ENCODE measurements at places on chromosomes 12 and 14. TPM values are rescaled to one million over a fixed set of nuclear protein-coding genes. Genes with fewer than 3 reads are reported as not detected.

- no peak for DNase-seq
Measured at GRCh38 chr14:58547649-58548048, 90.1 kb upstream of the DACT1 start.

- no peak for DNase-seq
Measured at GRCh38 chr12:118089782-118090181, 14.0 kb downstream of the VSIG10 start.

GRCh38 chr12:123384994-123385376 is 1.1 kb downstream of the KMT5A start:
- DNase-seq, result no peak

GRCh38 chr12:1822699-1823098 is 2.3 kb downstream of the LRTM2 start:
- DNase-seq, result no peak

DNA sequence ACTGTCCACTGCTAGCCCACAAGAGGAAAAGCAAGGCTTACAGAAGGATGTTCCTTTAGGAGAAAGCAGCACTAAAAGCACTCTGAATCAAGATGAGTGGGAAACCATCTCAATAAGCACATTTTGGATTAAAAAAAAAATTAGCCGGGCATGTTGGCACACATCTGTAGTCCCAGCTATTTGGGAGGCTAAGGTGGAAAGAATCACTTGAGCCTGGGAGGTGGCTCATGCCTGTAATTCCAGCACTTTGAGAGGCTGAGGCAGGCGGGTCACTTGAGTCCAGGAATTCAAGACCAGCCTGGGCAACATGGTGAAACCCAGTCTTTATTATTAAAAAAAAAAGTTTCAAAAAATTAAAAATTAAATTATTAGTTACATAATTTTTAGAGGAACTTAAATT is 17.0 kb upstream of the ARL1 start:
- no peak for DNase-seq

DNA sequence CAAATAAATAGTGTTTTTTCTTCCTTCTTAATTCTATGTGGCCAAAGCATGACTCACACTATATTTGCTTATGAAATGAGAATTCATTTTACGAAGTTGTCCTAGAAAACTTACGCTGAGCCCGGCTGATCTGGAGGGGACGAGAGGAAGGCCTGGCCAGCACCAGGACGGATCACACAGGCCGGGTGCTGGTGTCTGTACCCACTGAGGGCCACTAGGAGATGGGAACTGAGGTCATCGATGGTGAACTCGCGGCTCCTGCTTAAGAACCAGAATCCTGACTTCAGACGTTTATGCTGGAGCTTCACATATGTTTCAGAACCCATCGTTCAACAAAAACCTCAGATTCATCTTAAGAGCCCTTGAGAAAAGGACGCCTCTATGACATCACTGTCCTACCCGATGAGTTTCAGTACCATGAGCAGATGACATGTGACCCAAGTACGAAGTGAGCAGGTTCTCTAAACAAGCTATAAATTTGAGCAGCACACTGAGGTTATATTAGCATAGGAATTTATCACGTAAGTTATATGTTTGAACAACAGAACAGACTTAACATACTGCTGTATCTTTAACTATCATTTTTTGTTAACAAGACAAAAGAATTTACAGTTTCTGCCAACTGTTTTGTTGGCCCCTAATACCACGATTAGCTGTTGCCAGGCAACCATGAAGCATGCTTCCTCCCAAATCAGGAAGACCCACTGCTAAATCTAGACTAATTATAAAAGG is 111.9 kb downstream of the FOXN3 start:
- peak; percentile 25 for DNase-seq

DNA sequence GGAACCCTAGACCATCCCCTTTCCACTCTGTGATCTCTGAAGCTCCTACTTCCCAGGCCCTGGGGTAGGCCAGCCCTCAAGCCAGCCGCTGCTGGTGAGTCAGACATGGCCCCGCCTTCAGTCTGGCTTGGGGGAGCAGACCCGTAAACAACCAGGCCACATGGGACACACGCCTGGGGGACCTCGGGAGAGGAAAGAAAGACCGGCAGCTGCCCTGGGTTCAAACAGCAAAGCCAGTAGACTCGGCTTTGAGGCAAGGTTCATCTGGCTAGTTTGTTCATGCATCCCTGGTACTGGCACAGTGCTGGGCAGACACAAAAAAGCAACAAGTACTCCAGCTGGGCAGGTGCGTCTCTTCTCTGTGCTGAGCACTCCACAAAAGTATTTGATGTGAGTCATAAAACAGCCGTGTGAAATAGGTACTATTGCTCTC is 101.9 kb downstream of the SETD3 start:
- DNase-seq, result no peak

GRCh38 chr12:32768518-32768917 is 12.8 kb upstream of the YARS2 start:
- DNase-seq, result no peak

GRCh38 chr12:127280393-127281275 is 986.3 kb upstream of the TMEM132C start:
- peak; percentile 77 for DNase-seq

GRCh38 chr14:96129128-96129736 is 75.4 kb upstream of the BDKRB2 start:
- DNase-seq, result no peak

DNA sequence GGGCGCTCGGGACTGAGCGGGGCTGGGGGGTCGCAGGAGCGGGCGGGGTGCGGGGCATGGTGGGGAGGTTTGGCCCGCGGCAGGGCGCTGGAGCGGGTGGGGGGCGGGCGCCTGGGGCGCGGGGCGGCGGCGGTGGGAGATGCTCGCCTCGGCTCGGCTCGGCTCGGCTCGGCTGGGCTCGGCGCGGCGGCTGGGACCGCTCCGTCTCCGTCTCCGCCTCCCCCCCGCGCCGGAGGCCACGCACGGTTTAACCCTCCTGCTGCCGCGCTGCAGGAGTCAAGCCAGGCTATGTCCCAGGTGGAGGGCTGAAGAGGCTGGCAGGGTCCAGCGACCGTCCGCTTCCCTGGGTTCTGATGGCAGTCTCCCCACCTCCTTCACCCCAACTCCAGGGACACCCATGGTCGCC is at the start of gene PIANP:
Gene PIANP, minus strand, starts transcription at position 170 of the 406 bp plus-strand sequence. CDS start 2,754 bp downstream, outside the sequence.
- DNase-seq, result peak; percentile 56

DNA sequence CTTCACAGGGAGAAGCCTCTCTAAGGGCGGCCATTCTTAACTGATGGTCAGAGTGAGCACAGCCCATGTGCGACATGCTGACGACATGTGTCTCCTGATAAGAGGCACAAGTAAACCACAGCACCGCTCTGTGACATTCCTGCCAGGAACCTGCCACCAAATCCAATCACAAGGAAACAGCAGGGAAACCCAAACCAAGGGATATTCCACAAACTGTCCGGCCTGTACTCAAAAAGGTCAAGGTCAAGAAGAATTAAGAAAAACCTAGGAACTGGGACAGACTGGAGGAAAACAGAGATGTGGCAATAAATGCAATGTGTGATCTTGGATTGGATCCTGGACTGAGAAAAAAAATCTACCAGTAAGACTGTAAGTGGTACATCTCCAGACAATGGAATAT is 91.9 kb downstream of the SYNE3 start:
- no peak for DNase-seq

DNA sequence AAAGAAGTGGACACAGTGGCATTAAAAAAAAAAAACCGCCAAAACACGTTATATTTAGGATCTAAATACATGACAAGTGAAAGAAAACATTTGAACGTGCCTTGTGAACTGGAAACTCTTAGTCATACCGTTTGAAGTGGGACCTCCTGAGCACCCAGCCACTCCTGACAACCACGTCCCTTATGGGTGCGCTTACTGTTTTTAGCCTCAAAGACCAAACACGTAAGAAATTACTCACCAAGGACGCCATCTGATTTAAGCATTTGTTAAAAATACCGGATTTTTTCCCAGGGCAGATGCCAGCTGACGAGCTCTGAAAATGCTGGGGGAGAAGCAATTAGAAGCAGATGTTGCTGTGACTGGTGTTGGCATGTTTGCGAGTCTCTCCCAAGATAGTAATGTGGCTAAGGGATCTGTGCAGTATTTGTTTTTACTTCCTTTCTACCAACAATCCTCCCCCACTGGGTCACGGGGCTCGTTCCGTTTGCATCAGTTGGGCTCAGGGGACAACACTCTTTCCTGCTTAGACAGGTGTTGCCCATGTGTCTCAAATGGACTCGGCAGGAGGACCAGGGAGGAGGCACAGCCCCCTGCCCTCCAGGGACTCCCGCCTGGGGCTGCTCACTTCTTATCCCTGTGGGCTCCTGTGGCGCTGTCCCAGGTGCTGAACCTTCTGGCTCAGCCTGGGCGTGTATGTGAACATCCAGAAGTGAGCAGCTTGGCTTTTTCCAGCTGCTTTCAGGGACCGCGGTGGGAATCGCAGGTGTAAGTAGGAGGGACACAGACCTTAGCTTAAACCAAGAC is 101.0 kb downstream of the BEGAIN start:
- peak; percentile 82 for DNase-seq

- DNase-seq, result peak; percentile 39
Measured at GRCh38 chr12:97404543-97404942, 58.1 kb upstream of the RMST start.

DNA sequence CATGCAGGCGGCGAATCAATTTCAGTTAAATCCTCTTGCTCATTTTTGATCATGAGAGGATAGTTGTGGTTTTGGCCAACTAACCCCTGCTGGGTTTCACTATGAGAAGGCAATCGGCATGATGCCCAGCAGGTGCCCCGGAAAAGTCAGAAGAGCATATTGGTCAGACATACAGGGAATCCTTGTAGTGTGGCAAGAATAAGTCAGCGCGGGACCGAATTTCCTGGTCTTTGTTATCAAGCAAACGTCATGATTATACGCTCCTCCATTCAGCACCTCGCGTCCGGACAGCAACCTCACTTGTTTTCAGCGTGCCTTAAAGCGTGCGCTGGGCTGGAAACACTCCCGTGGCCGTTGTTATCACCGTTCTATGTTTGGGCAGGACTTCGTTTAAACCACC is 1.8 kb downstream of the TBC1D30 start:
- peak; percentile 83 for DNase-seq

DNA sequence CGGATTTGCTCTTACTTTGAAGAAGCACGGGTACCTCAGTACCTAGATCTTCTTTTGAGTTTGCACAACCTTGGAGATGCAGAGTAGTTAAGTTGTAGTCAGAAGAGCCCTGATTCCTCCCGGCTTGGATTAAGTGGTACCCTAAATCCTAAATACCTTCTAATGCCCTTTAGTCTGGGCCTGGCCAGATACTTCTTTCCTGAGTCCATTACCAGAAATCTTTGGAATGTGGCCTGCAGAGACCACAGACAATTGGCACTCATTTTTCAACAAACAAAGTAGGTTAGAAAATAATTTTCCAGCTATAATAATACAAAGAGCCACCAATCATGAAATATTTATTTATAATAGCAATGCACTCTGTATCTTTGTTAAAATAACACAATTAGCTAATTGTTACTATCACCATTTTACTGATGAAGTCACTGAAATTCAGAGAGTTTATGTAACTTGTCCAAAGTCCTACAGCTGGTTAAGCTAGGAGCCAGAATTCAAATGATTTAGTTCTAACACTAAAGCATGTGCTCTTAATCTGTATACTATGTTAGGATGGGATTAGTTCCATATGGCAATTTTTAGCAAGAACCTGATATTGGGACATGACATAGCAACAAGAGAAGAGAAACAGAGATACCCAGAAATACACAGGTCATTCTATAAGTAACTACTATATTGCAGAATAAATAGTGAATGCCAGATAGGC is 132.1 kb upstream of the PDZRN4 start:
- DNase-seq, result no peak

DNA sequence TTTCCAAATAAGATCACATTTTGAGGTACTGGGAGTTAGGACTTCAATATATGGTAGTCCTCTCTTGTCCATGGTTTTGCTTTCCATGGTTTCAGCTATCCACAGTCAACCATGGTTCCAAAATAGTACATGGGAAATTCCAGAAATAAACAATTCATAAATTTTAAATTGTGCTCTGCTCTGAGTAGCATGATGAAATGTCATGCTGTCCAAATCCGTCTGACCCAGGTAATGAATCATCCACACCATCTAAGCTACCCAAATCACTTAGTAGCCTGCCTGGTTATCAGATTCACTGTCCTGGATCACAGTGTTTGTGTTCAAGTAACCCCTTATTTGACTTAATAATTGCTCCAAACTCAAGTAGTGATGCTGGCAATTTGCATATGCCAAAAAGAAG is 197.9 kb downstream of the TMTC3 start:
- no peak for DNase-seq

- DNase-seq, result no peak
Measured at GRCh38 chr12:79057540-79057939, 193.0 kb downstream of the SYT1 start.

GRCh38 chr12:121318121-121318520 is 21.6 kb upstream of the CAMKK2 start:
- no peak for DNase-seq

- DNase-seq, result no peak
Measured at GRCh38 chr12:224330-224729, 10.4 kb upstream of the SLC6A12 start.

GRCh38 chr12:55820679-55821078 is 2.8 kb downstream of the ORMDL2 start:
- DNase-seq, result no peak

- DNase-seq, result peak; percentile 27
Measured at GRCh38 chr12:90010089-90010488, 301.5 kb upstream of the ATP2B1 start.

DNA sequence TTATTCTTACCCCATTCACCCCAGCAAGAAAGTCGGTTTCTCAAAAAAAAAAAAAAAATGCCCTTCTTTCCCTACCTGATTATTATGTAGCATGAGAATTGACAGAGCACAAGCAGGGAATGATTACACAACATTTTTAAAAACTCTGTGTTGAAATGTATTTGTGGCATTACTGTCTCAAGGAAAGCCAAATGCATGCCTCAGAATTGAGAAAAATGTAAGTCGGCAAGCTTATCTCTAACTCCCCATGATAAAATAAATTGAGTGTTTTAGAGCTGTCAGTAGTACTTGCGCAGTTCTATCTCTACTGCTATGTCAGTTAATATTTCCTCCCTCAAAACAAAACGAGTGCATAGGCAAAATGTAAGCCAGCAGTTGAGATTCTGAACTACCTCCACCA is 25.7 kb downstream of the ANO4 start:
- no peak for DNase-seq

GRCh38 chr12:111367661-111368221 is 1.2 kb downstream of the PHETA1 start:
- no peak for DNase-seq

- no peak for DNase-seq
Measured at GRCh38 chr14:44847526-44848309, 114.0 kb downstream of the KLHL28 start.

Gene KRT74
- not detected for total RNA-seq

Gene KRT4
- not detected for total RNA-seq

Gene TMEM121
- total RNA-seq, result 9.3 TPM

Gene TGFB3
- 3.6 TPM for total RNA-seq

Gene SLC35F4
- total RNA-seq, result not detected

Gene EML1
- 1.2 TPM for total RNA-seq

Gene FZD10
- total RNA-seq, result not detected

Gene CHGA
- total RNA-seq, result not detected

Gene NPAS3
- not detected for total RNA-seq

Gene SLC6A12
- total RNA-seq, result 0.21 TPM

Gene TAS2R31
- total RNA-seq, result 1.1 TPM

Gene RDH12
- not detected for total RNA-seq

Gene CLEC6A
- not detected for total RNA-seq

Gene SLC6A13
- not detected for total RNA-seq

Gene OASL
- total RNA-seq, result 13.4 TPM

Gene TCL1B
- not detected for total RNA-seq

All from activated naive CD4-positive, alpha-beta T cell treated with anti-CD3 and anti-CD28 coated beads for 36 hours (primary cell).